ENCODE measurements at places on chromosomes 1 and 21. TPM values are rescaled to one million over a fixed set of nuclear protein-coding genes. Genes with fewer than 3 reads are reported as not detected.

DNA sequence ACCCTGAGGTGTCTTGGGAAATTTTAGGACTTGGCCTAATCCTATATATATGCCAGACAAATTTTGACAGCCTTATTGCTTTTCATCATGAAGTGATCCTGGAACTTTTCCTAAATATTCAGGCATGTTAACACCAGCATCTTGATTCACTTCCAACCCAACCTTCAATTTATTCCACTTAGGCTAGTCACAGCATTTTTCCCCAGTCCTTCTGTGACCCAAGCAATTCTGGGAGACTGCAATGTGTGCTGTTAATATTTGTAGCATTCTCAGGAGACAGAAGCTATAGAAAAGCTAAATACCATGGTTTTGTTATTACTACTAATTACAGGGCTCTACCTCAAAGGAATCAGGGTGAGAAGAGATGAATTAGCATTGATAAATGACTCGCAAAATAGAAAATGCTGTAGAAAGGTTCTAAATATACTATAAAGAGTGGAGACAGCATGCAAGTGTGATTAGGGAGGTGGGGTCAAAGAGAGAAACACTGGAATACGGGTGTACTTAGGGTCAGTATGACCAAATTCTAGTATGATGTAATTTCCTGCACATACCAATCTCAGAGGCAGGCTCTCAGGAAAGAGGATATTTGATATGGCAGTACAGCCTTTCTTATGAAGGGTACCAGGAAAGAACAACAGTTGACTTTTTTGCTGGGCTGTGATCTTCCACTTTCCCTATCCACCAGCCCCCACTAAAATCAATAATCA is 29.1 kb downstream of the PRRX1 start:
- peaks cover 69% of the 10 kb centered on the region for H3K4me1 ChIP-seq
- H3K27ac ChIP-seq, result peak overlapping the region; percentile 70
- H3K4me3 ChIP-seq, result no peak overlapping the region
- H3K27me3 ChIP-seq, result no peaks in the 10 kb centered on the region
- H3K36me3 ChIP-seq, result no peaks in the 10 kb centered on the region

DNA sequence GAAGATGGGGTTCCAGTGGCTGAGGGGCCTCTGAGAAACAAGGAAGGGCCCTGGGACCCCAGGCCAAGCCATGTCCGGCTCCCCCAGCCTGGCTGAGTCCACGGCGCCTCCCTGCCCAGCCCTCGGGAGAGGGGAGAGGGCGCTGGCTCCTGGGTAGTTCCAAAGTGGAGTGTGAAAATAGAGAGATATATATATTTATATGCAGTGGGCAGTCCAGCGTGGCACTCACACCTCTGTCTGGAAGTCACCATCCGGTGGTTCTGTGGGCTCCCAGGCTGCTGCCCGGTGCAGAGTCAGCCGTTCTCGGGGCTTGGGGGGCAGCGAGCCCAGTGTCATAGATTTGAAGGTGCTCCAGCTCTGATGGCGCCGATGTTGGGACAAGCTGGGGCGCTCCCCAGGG is 23.4 kb upstream of the COL16A1 start:
- peaks cover 4% of the 10 kb centered on the region for H3K27me3 ChIP-seq
- no peaks in the 10 kb centered on the region for H3K4me1 ChIP-seq
- DNase-seq, result no peak
- H3K27ac ChIP-seq, result no peak overlapping the region

GRCh38 chr1:63405021-63405420 is 37.6 kb downstream of the ALG6 start:
- no peak overlapping the region for H3K4me3 ChIP-seq
- no peak overlapping the region for H3K27ac ChIP-seq
- H3K4me1 ChIP-seq, result no peaks in the 10 kb centered on the region
- DNase-seq, result no peak

- no peak for DNase-seq
- H3K4me3 ChIP-seq, result no peak overlapping the region
- no peak overlapping the region for H3K27ac ChIP-seq
- H3K4me1 ChIP-seq, result no peaks in the 10 kb centered on the region
Observed at GRCh38 chr1:245541369-245541768, 386.6 kb downstream of the KIF26B start.

DNA sequence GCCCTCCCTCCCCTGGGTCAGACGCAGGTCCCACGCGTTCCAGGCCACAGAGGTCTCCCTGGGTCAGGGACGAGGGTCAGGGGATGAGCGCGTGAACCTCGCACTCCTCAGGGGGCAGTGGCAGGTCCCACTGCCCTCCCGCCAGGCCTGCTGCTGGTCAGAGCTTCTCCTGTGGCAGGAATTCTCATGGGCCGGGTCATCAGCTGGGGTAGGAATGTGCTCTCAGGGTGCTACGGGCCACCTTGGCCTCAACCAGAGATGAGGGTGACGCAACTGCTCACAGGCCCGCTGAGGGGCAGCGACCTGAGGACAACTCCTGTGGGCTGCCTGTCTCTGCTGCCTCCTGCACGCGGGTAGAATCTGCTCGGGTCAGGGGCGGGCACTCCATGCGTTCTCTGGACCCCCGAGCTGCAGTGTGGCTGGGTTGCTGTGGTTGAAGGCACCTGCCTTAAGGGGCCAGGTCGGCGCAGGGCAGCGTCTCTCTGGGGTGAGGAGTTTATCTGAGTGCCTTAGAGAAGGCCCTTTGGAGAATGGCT is 128.8 kb downstream of the PRDM16 start:
- H3K36me3 ChIP-seq, result no peaks in the 10 kb centered on the region
- H3K27me3 ChIP-seq, result no peaks in the 10 kb centered on the region
- peaks cover 43% of the 10 kb centered on the region for H3K4me1 ChIP-seq
- DNase-seq, result no peak
- peak overlapping the region; percentile 52 for H3K27ac ChIP-seq
- no peak overlapping the region for H3K4me3 ChIP-seq

DNA sequence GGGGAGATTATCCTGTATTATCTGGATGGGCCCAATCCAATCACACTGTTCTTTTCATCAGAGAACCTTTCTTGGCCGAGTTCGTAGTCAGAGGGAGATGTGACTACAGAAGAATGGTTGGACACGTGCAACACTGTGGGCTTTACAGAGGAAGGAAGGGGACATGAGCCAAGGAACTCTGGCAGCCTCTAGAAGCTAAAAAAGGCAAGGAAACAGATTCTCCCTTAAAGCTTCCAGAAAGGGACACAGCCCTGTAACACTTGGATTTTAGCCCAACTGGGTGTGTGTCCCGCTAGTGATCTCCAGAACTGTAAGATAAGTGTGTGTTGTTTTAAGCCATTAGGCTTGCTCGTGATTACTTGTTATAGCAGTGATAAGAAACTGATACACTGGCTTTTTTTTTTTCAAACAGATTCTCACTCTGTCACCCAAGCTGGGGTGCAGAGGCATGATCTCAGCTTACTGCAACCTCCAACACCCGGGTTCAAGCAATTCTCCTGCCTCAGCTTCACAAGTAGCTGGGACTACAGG is 53.9 kb upstream of the FBXO28 start:
- H3K4me1 ChIP-seq, result no peaks in the 10 kb centered on the region
- H3K27me3 ChIP-seq, result peaks cover 11% of the 10 kb centered on the region
- H3K4me3 ChIP-seq, result no peak overlapping the region
- H3K27ac ChIP-seq, result no peak overlapping the region
- H3K36me3 ChIP-seq, result no peaks in the 10 kb centered on the region

- H3K27me3 ChIP-seq, result no peaks in the 10 kb centered on the region
- H3K4me1 ChIP-seq, result no peaks in the 10 kb centered on the region
- no peak overlapping the region for H3K4me3 ChIP-seq
- no peaks in the 10 kb centered on the region for H3K36me3 ChIP-seq
Observed at GRCh38 chr21:28410256-28410655, 582.4 kb downstream of the LTN1 start.

DNA sequence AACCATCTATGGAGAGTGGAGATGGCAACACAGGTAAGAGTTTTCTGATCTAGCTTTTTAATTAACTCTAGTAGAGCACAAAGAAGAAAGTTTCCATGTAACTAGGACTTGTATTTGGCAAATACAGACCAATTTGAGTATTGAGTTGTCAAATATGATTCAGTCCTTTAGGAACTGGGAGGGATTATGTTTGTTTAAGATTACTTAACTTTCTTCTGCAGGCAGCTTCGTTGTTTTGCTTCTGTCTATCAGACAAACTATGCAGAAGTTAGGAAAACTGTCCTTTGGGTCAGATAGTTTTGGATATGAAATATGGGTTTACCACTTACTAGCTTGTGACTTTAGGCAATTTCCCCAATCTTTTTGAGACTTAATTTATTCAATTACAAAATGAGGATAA is 111.8 kb downstream of the POU2F1 start:
- peaks cover 15% of the 10 kb centered on the region for H3K4me1 ChIP-seq
- H3K27ac ChIP-seq, result no peak overlapping the region
- no peak overlapping the region for H3K4me3 ChIP-seq

DNA sequence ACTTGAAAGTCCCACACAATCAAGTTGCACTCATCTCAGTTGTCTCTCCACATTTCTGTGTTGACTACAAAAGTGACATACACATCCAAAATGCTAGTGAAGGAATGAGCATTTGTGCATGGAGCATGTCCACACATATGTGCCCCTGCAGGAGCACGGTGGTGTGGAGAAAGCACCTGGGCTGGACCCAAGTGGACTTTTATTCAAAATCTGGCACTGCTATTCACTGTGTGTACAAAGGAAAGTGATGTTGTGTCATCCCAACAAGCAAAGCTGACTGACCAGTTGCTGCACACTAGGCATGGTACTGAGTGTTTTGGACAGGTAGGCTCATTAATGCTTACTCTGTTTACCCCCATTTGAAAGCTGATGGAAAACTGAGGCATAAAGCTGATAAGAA is 19.3 kb downstream of the CEP104 start:
- H3K27ac ChIP-seq, result no peak overlapping the region
- H3K4me1 ChIP-seq, result no peaks in the 10 kb centered on the region
- no peak for DNase-seq
- no peaks in the 10 kb centered on the region for H3K27me3 ChIP-seq
- no peak overlapping the region for H3K4me3 ChIP-seq

GRCh38 chr1:110012100-110012780 is 22.2 kb upstream of the STRIP1 start:
- no peak for DNase-seq
- no peaks in the 10 kb centered on the region for H3K27me3 ChIP-seq
- H3K4me1 ChIP-seq, result peaks cover 20% of the 10 kb centered on the region
- H3K36me3 ChIP-seq, result peaks cover 84% of the 10 kb centered on the region
- H3K27ac ChIP-seq, result no peak overlapping the region

GRCh38 chr1:117892512-117892911 is 36.9 kb downstream of the GDAP2 start:
- no peaks in the 10 kb centered on the region for H3K4me1 ChIP-seq
- peaks cover 27% of the 10 kb centered on the region for H3K36me3 ChIP-seq
- no peak overlapping the region for H3K4me3 ChIP-seq
- H3K27me3 ChIP-seq, result no peaks in the 10 kb centered on the region

DNA sequence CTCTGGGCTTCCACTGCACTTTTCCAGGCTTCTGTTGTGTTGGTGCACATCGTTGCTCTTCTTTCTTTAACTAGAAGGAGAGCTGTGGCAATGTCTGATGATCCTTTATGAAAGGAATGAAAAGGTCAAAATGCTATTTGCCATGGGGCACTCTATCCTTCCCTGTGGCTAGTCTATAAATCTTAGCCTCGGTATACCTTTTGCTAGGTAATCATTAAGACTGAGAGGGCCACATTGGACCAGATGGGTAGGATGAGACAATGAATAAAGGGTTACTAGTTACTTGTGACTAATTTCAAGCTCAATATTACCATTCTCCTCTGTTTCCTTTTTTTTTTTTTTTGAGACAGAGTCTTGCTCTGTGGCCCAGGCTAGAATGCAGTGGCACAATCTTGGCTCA is 89.4 kb upstream of the C1orf87 start:
- no peaks in the 10 kb centered on the region for H3K36me3 ChIP-seq
- DNase-seq, result no peak
- H3K27me3 ChIP-seq, result peaks cover 6% of the 10 kb centered on the region
- no peak overlapping the region for H3K27ac ChIP-seq

DNA sequence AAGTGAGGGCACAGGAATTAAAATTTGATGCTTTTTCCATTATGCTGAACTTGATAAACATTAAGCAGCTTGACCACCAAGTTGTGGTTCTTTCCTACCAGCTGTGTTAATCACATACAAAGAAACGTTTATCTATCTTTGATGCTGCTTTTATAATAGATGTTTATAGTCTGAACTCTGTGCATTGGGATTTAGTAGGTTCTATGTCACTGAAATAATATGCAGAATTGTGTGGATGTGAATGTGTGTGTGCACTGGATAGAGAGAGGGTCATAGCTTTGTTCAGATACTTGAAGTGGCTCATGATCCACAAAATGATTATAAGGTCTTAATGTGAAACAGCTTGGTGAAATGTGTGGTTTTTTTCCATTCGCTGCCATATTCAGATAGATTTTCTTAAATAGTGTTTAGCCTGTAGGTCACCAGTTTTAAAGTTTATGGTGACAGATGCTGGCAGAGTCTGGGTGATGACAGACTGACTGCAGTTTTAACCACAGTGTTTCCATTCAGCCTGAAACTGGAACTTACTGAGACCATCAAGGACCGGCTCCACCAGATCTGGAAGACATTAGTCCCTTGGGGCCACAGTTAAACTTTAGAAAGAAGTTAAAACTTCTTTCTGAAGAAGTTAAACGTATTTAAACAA is 10.2 kb downstream of the DDI2 start:
- H3K27ac ChIP-seq, result peak overlapping the region; percentile 56
- peaks cover 75% of the 10 kb centered on the region for H3K4me1 ChIP-seq

Gene OR2T2
- not detected for total RNA-seq

Gene ASB17
- not detected for total RNA-seq

Gene CD247
- 0.82 TPM for total RNA-seq

Gene LCE1A
- not detected for total RNA-seq

Gene UBE2Q1
- total RNA-seq, result 57.0 TPM
